ENCODE measurements at places on chromosomes 2 and 18. TPM values are rescaled to one million over a fixed set of nuclear protein-coding genes. Genes with fewer than 3 reads are reported as not detected.

HOXD13 gene
- polyA plus RNA-seq: not detected

EHD3 gene
- polyA plus RNA-seq: 0.73 TPM

TBR1 gene
- polyA plus RNA-seq: 0.01 TPM

DNA sequence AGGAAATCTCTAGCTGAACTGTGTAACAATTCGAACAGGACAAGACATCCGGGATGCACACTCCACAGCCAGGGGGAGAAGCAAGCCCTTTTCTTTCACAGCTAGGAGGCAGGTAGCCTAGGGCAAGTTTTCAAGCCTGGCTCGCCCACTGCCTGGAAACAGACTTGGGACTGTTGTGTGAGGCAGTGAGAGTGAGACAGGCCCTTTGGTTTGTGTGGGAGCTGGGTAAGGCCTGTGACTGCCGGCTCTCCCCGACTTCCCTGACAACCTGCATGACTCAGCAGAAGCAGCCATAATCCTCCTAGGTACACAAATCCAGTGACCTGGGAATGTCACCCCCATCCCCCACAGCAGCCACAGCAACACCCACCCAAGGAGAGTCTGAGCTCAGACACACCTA is 179.7 kb downstream of the WDPCP start:
- no peak for DNase-seq

- no peak for DNase-seq
Measured at GRCh38 chr2:133884739-133885381, 316.6 kb upstream of the NCKAP5 start.

GRCh38 chr2:71559828-71560637 is 106.7 kb downstream of the DYSF start:
- DNase-seq: peak; percentile 57

- DNase-seq: no peak
Measured at GRCh38 chr2:104415284-104415683, 438.6 kb upstream of the POU3F3 start.

SOX11 gene
- polyA plus RNA-seq: 0.13 TPM

DNA sequence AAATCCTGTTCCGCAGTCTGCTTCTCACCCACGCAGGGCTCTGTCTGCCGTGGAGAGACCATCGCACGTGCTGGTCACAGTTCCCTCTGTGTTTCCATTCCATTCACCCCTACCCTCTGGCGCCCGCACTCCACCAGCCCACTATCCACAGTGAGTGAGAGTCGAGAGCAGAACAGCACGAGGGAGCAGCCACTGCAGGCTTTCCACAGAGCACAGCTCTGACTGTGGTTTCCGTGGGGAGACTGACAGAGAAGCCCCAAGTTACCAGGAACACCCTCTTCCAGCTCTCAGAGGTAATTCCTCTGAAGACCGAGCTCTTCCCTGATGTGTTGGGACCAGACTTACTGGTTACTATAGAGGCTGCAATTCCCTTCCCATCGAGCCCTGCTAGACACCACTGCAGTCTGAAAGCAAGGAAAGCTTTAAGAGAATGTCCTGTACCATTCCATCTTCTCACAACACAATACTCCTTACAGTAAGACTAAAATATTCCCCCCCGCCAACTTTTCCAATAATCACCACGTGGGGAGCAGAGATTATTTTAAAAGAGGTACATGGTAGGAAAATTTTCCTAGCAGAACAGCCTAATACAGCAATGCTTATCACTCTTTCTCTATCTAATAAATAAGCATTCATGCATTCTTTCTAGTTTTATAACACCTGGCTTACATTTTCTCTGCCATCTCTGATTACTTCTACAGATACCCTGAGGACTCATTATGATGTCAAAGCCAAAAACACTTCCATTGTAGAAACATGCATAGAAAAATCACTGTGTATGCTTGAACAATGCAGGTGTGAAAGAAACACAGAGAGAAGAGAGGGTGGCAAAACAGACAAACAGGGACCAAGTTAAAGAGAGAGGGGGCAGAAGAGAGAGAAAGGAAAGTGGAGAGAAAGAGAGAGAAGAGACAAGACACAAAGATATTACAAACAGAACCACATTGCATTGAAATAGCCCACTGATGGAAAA is 4.7 kb downstream of the MYT1L start:
- no peak for DNase-seq

C2orf66 gene
- not detected for polyA plus RNA-seq

All from psoas muscle (tissue), 8 donors.